ENCODE measurements at places on chromosomes 6 and 20.

DNA sequence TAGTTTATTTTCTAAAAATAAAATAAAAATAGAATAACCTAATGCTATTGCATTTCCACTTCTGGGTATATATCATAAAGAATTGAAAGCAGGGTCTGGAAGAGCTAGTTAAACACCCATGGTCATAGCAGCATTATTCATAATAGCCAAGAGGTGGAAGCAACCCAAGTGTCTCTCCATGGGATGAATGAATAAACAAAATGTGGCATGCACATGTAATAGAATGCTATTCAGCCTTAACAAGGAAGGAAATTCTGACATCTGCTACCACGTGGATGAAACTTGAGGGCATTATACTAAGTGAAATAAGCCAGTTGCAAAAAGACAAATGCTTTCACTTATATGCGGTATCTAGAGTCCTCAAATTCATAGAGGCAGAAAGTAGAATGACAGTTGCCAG is 130.8 kb downstream of the TIAM2 start:
- no peaks in the 10 kb centered on the region for H3K36me3 ChIP-seq
- H3K4me3 ChIP-seq, result no peak overlapping the region
- DNase-seq, result no peak
- H3K27me3 ChIP-seq, result no peaks in the 10 kb centered on the region
- no peaks in the 10 kb centered on the region for H3K4me1 ChIP-seq

GRCh38 chr20:48224533-48225050 is 439.3 kb upstream of the SULF2 start:
- no peaks in the 10 kb centered on the region for H3K36me3 ChIP-seq
- no peak for DNase-seq
- no peak overlapping the region for H3K27ac ChIP-seq
- H3K27me3 ChIP-seq, result no peaks in the 10 kb centered on the region

DNA sequence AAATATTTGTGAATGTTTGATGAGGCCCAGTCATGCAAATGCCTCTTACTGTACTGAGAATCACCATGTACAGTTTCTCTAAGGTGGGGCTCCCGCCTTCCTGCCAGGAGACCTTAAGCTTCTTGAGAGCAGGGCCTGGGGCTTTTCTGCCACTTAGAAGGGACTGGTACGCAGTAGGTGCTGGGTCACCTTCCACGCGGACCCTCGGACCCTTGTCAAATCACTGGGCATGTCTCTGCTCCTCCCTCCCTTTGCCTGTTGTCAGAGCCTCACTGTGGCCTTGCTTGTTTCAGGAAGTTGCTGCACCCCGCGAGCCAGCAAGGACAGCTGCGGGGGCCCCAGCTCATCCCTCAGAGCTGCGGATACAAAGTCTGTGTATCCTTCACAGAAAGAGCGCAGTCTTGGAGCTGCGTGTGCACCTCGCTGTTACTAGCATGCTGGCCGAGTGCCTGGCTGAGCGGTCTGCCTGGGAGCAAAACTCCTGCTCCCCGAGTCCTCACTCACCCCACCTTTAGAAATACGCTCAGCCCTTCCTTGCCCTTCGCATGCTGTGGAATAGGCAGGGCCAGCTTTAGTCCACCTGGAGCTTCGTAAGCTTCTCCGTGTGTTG is 30.7 kb upstream of the IRF4 start:
- H3K27ac ChIP-seq, result peak overlapping the region; percentile 96
- H3K27me3 ChIP-seq, result no peaks in the 10 kb centered on the region
- DNase-seq, result no peak
- H3K36me3 ChIP-seq, result no peaks in the 10 kb centered on the region
- H3K4me3 ChIP-seq, result no peak overlapping the region

DNA sequence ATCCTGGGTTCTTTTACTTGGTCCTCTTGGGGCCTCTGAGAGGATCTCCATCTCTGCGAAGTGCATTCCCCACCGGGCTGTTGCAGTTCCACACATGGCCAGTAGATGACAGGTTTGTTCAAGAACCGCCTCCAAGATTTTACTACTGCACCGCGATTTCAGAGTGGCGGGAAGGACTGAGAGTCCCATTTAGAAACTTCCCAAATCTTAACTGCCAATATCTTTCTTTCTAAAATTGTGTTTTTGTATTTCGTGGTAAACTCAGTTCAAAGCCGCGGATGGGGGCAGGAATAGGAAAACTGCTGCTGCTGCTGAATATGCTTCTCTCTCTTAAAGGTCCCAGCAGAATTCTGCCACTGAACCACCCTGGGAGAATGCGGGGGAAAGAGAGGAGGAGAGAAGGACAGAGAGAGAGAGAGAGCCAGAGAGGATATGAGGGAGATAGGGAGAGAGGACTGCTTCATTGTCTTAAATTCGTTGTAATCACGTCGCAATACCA is 8.6 kb upstream of the BTNL2 start:
- H3K27ac ChIP-seq, result no peak overlapping the region
- H3K4me3 ChIP-seq, result no peak overlapping the region
- no peaks in the 10 kb centered on the region for H3K27me3 ChIP-seq
- no peaks in the 10 kb centered on the region for H3K4me1 ChIP-seq

DNA sequence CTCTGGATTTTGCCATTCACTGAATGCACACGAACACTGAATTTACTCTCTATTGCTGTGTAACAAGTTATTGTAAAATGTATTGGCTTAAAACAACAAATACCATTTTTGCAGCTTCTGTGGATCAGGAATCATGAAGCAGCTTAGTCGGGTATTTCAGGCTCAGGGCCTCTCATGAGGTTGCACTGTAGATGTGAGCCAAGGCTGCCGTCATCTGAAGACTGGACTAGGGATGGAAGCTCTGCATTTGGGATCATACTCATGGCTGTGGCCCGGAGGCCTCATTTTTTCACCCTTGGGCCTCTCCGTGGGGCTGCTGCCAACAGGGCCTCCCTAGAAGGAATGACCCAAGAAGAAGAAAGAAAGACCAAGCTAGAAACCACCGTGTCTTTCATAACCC is 492.4 kb upstream of the CDH4 start:
- no peaks in the 10 kb centered on the region for H3K36me3 ChIP-seq
- no peak overlapping the region for H3K4me3 ChIP-seq
- H3K27ac ChIP-seq, result no peak overlapping the region
- no peaks in the 10 kb centered on the region for H3K4me1 ChIP-seq
- no peaks in the 10 kb centered on the region for H3K27me3 ChIP-seq
- no peak for DNase-seq

DNA sequence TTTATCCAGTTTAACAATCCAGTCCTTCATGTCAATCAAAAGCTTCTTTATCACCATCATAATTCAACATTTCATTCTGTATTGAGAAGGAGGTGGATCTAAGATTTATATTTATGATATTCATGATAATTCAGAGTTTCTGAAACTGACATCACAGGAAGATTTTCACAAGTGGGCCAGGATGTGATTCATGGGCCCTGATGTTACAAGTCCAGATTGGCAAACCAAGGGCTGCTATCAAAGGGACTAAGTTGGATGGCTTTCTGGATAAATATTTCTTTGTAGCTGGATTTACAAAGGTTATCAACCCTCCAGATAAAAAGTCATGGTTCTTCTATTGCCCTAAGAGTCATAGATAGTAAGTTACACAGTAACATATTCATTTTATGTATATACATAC is 866.5 kb downstream of the KIF16B start:
- no peaks in the 10 kb centered on the region for H3K4me1 ChIP-seq
- DNase-seq, result no peak
- no peaks in the 10 kb centered on the region for H3K27me3 ChIP-seq

DNA sequence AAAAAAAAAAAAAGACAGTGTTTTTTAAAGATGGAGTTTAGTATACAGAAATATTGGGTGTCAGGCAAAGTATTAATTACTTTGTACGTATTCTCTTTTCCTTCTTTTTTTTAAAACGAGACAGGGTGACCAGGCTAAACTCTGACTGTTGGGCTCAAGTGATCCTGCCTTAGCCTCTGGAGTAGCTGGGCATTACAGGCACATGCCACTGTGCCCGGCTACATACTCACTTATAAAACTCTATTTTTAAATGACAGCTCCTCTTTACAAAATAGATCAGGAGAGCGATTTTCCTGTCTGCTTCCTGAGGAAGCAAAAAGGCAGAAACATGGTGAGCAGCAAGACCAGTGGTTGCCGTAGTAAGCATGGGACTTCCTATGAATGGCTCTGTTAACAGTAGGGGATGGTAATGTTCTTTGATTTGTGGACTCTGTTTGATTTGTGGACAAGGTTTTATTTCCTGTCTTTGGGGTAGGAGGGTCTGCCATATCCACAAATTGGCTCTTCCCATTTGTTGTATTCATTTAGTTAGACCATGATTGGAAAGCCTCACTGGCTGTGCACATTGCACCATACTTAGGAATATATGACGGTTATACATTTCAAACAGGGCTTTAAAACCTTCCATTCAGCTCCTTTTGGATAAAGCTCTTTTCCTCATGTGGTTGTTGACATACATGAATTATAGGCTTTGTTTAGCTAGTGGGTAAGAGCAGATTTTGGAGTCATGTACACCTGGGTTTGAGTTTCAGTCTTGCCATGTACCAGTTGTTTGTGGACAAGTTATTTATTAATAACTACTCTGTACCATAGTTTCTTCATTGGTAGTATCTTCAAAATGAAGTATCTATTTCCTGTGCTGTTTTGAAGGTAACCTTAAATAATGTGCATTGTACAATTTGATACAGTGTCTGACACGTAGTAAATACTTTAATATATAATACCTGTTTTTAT is 45.1 kb downstream of the PTPRA start:
- no peaks in the 10 kb centered on the region for H3K36me3 ChIP-seq
- no peaks in the 10 kb centered on the region for H3K27me3 ChIP-seq
- H3K4me1 ChIP-seq, result no peaks in the 10 kb centered on the region
- no peak for DNase-seq
- no peak overlapping the region for H3K4me3 ChIP-seq

DNA sequence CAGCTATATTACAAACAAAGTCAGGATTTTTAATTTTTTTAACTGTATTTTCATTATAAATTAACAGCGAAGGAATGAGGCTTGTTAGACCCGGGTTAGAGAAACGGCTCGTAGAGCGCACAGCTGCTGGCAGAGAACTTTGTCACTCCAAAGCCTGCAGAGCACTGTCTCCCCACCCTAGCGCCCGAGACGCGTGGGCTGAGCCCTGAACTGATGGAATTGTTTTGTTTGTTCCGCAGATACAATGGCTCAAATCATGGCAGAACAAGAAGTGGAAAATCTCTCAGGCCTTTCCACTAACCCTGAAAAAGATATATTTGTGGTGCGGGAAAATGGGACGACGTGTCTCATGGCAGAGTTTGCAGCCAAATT is 810 bp downstream of the LAMP5 start:
- H3K27ac ChIP-seq, result no peak overlapping the region
- no peaks in the 10 kb centered on the region for H3K36me3 ChIP-seq
- no peaks in the 10 kb centered on the region for H3K4me1 ChIP-seq
- H3K4me3 ChIP-seq, result no peak overlapping the region
- DNase-seq, result no peak

- no peak overlapping the region for H3K4me3 ChIP-seq
- H3K27me3 ChIP-seq, result no peaks in the 10 kb centered on the region
- no peak for DNase-seq
Measured at GRCh38 chr6:8174571-8174970, 72.2 kb upstream of the EEF1E1 start.

GRCh38 chr6:114375541-114376192 is 32.8 kb upstream of the HS3ST5 start:
- H3K36me3 ChIP-seq, result no peaks in the 10 kb centered on the region
- DNase-seq, result no peak
- H3K27me3 ChIP-seq, result no peaks in the 10 kb centered on the region
- H3K4me1 ChIP-seq, result no peaks in the 10 kb centered on the region
- H3K27ac ChIP-seq, result no peak overlapping the region

DNA sequence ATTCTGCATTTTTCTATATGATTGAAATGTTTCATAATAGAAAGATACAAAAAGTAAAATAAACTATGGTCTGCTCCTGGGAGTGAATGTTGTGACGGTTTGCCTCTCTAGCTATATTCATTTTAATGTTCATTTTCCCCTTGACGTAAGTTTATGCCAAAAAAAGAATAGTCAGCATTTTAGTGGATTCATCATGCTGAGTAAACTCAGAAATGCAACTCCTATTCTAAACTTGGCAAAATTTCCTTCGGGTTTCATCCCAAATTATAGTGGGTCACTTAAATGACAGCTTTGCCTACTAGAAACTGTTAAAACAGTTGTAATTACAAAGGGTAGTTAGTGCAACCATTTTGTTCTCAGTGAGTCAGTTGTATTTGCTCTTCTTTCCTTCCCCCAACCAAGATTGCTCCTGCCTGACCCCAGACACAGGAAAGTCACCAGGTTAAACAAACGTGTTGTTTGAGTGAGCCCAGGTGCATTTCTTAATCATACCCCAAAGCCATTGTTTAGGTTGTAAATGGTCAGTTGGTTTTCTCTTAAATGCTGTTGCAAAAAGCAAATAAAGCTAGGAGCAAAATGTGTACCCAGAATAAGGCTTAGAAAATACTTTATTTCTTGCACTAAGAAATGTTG is 482.3 kb upstream of the SOX4 start:
- H3K4me1 ChIP-seq, result no peaks in the 10 kb centered on the region
- no peaks in the 10 kb centered on the region for H3K36me3 ChIP-seq
- no peak overlapping the region for H3K27ac ChIP-seq
- no peaks in the 10 kb centered on the region for H3K27me3 ChIP-seq

- no peak for DNase-seq
- no peaks in the 10 kb centered on the region for H3K36me3 ChIP-seq
- H3K4me3 ChIP-seq, result peak overlapping the region; percentile 65
- peak overlapping the region; percentile 67 for H3K27ac ChIP-seq
- H3K4me1 ChIP-seq, result peaks cover 26% of the 10 kb centered on the region
Measured at GRCh38 chr20:63363981-63364561, 2.9 kb upstream of the CHRNA4 start.

GRCh38 chr6:4491501-4492260 is 284.5 kb upstream of the CDYL start:
- H3K27me3 ChIP-seq, result no peaks in the 10 kb centered on the region
- no peaks in the 10 kb centered on the region for H3K36me3 ChIP-seq
- no peaks in the 10 kb centered on the region for H3K4me1 ChIP-seq
- no peak overlapping the region for H3K4me3 ChIP-seq
- no peak for DNase-seq

DNA sequence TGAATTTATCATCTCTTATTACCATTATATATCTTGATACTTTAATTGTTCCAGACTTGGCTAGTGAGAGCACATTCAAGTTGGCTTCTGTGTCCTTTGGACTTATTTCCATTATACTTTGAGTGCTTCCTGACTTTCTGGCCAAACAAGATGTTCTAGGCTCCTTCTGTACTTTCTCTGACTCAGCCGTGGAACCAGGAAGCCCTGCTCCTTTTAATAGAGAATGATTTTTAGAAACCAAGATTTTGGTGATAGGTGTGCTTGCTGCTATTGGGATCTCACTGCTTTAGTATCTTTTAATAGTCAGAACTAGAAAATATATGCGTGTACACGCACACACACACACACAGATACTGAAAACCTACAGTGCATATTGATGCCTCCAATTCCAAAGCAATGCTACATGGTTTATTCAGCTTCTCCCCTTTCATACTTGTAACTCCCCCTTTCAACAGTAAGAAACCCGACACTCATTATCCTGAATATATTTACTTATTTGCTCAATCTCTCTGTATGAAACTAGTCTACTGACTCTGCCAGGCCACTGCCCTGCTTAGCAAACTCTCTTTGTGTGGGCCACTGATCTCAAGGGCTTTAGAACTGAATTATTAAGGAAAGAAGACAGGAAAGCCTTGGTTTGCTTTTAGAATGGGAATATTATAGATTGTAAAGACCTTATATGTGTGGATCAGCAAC is 42.7 kb upstream of the EZR start:
- H3K27me3 ChIP-seq, result no peaks in the 10 kb centered on the region
- no peak overlapping the region for H3K4me3 ChIP-seq
- DNase-seq, result no peak
- H3K27ac ChIP-seq, result no peak overlapping the region

GRCh38 chr6:108167449-108168089 is 1.7 kb downstream of the NR2E1 start:
- H3K4me3 ChIP-seq, result no peak overlapping the region
- H3K27me3 ChIP-seq, result peaks cover 15% of the 10 kb centered on the region
- H3K27ac ChIP-seq, result no peak overlapping the region
- DNase-seq, result no peak
- no peaks in the 10 kb centered on the region for H3K36me3 ChIP-seq
